ENCODE measurements at places on chromosomes 2 and 18.

DNA sequence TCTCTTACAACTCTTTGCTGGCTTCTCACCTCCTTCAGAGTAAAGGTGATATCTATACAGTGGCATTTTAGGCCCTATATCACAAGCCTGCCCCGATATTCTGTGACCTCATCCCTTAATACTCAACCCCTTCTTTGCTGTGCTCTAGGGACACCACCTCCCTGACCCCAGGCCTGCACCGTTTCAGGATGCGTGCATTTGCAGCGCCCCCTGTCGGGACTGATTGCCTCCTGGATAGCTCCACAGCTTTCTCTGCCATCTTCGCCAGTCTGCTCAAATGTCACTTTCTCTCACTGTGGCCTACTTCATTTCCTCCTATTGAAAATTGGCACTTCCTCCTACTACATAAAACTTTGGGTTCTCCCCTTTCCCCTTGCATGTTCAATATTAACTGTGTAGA, 289.6 kb downstream of the SOCS6 start:
- no peak for DNase-seq

GRCh38 chr18:9706081-9706935, 1.8 kb upstream of the RAB31 start:
- no peak for DNase-seq

DNA sequence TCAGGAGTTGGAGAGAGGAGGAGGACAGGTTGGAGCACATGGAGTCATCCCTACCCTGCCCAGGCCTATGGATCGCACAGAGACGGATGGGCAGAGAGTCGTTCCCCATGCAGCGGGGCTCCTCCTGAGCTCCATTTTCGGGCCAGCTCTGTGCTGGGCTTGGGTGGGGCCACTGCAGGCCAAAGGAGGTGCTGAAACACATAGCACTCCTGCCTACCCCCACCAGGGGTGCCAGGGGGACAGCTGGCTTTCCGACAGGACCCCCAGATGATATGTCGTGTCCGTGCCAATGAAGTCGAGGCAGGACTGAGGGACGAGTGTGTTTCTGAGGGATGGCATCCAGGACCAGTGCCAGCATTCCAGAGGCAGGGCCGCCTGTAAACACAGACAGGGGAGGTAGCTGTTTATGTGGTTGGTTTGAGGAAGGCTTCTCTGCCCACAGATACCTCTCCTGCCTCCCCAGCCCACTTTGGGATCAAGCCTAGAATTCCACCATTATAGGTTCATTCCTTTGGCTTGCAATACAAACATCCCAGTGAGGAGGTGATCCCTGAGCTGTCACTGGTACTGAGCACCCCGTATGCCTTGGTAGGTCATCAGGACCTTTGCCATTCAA, 116.6 kb downstream of the GLI2 start:
- no peak for DNase-seq

DNA sequence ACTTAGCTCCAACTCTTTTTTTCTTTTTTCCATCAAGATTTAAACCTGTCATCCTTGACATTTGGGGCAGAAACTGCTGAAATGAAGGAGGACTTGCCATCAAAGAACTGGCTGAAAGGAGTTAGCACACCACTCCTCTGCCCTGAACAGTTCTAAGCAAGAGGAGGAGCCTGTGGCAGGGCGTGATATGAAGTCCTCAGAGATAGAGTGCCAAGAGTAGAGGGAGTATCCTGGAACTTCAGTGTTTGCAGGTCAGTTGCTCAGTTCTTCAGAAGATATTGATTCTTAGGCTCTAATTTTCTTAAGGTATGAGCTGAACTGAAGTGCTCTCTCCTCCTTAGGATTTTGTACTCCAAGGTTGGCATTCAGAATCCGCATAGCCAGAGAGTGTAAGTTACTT, 15.2 kb downstream of the NABP1 start:
- DNase-seq: no peak

DNA sequence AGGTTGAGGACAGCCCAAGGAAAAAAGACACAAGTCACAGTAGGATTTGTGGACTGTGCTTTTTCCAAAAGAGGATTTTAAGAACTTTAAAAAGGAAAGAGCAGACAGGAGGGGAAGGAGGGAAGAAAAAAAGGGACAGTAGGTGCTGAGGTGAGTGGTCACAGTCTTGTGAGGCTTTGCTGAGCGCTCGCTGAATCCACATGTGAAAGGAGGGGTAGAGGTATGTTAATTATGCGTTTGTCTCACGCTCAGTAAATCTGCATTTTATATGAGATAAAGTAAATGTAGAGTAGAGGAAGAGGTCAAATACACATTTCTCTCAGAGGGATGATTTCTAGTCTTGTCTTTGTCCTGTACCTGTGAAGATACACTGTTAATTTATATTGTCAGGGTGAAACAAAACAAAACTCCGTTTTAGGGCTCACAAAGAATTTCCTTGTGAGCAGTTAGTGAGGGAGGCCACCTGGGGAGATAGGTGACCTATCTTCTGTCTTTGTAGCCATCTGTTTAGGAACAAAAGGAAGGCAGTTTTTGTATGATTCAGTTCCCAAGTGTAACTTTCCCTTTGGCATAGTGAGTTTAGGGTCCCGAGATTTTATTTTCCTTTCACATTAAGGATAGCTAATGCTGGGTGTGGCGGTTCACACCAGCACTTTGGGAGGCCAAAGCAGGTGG, 25.3 kb downstream of the GNAL start:
- DNase-seq: no peak

- DNase-seq: no peak
Observed at GRCh38 chr18:77130229-77131099, 2.1 kb downstream of the MBP start.

GRCh38 chr2:134273256-134273983, 19.5 kb downstream of the MGAT5 start:
- no peak for DNase-seq

- no peak for DNase-seq
Observed at GRCh38 chr2:158747281-158747680, 47.8 kb upstream of the DAPL1 start.
